Fibroblast of skin of right quadriceps (primary cell): ENCODE measurements at places on chromosomes 1 and 21.
A peak's percentile ranks its signal among the peaks of the same experiment; 100 is the strongest.

GRCh38 chr1:32055416-32055815 is 17.3 kb upstream of the TMEM39B start:
- no peak for DNase-seq

- DNase-seq, result no peak
These were observed 37.4 kb upstream of the DMBX1 start for GRCh38 chr1:46451948-46452930.

DNA sequence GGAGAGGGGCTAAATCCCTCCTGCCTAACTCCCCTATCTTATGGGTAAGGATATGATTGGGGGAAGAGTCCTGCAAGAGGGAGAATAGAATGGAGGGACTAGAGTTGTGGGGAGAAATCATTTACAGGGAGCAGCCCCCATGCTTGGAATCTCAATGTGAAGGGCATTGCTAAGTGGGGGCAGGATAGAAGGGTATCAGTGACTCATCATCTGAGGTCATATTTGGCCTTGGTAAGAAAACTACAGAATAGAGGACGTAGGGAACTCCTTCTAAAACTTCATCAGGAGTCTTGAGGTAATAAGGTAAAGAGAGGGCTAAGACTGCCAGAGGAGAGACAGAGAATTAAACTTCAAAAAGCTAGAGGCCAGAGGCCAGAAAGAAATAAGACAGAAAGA is 487 bp downstream of the HJV start:
- DNase-seq, result no peak

DNA sequence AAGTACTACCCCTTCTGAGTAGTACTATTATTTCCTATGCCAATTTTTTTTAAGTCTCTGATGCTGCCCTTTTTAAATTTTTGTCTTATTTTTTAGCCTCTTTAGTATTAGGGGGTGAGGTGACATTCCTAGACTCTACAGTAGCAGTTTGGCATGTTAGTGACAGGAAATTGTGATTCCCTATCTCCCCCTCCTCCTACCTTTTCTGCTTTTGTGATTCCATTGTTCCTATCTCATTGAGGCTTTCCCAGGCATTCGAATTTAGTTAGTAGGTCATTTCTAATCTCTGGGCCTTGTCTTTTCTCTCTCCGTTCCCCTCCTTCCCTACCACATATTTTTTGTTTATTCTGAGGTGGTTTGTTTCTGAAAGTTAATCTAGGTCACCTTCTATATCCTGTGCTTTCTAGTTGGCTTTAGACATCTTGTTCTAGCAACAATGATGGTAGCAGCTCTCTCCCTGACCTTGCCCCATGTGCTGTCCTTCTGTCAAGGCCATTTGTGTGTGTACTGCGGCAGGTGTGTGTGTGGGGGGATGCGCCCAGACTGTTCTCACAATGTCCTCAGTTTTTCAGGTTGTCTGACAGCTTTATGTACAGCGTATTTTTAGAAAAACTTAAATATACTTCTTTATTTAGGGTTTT is 21.5 kb downstream of the SEMA6C start:
- no peak for DNase-seq

DNA sequence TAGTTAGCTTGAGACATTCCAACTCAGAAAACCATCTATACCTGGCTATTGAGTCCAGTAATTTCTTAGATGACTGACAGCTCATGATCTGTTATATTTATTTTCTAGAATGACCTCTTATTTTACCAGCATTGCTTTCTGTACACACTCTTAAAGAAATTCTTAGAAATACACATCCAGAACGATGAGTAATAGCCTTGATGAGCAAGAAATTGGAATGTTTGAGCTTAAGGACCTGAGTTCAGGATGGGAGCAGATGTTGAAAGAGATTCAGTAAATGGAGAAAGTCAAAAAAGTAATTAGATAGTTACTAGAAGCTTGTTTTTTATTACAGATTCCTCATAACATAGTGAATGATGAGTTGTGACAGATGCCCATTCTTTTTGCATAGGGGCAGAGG is 11.7 kb downstream of the PYHIN1 start:
- DNase-seq, result no peak

- DNase-seq, result no peak
These were observed 91.9 kb upstream of the CACNA1E start for GRCh38 chr1:181391301-181391900.

DNA sequence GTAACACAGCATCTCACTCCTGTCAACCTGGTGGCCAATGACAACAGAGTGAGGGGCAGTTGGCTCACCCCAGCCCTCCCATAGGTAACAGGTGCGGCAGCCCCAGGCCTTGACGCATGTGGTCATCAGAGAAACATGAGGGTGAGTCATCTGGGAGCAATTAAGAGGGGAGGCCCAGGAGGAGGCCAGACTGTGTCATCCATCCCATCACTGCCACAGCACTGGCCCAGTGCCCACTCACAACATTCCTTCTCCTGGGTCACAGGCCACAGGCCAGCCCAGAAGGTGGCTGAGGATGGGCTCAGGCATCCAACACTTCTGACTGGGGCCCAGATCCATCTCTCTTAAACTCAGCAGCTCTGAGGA is 17.1 kb downstream of the TEX35 start:
- DNase-seq, result peak; percentile 67

DNA sequence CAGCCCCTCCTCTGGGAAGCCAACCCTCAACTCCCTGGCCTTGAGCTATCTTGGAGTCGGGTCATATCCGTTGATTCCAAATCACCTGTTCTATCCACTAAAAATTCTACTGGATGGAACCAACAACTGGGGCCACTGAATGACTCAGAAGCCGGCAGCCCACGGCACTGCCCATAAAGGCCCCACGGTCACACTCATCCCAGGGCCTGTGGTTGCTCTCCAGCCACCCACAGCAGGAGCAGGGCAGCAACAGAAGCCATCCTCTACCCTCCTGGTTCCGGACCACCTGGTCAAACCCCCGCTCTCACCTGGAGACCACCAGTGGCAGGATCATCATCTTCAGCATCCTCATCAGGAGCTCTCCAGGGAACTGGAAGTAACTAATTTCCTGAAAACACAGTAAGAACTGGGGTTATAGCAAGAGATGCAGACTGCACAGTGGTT is 8.4 kb downstream of the SLC1A7 start:
- no peak for DNase-seq

- DNase-seq, result no peak
These were observed 15.8 kb upstream of the TRIM63 start for GRCh38 chr1:26083208-26083607.

GRCh38 chr1:107344268-107344760 is 203.5 kb downstream of the NTNG1 start:
- DNase-seq, result no peak

DNA sequence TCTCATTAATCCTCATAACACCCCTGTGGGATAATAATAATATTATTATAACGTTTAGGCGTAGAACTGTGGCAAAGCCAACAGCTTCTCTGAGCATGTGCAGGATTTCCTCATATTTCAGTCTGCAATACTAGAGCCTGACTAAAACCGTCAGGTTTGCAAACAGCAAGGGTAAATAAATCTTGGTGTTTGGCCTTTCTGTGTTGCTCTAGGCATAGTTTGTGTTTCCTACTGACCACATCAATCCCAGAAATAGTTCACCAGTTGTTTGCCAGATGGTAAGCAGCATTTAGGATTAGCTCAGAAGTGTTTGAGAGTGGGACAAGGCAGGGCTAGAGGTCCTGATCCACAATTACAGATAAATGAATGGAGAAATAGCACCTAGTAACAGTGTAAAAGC is 2.8 kb upstream of the KCNA3 start:
- DNase-seq, result no peak

DNA sequence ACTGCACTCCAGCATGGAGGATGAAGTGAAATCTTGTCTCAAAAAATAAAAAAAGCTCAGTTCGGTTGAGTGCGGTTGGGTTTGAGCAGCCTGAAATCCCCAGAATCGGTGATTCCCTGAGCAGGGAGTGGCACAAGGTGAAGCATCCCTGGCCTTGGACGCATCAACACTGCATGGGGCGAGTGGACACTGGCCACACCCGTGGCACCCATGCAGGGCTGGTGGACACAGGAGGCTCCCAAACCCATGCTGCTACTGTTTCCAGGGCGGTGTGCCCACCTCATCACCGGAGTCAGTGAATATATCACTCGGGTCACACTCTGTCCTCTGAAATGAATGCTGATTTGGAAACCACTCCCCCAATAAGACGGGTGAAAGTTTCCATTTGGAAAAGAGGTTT is 53.4 kb upstream of the ACTRT2 start:
- no peak for DNase-seq

DNA sequence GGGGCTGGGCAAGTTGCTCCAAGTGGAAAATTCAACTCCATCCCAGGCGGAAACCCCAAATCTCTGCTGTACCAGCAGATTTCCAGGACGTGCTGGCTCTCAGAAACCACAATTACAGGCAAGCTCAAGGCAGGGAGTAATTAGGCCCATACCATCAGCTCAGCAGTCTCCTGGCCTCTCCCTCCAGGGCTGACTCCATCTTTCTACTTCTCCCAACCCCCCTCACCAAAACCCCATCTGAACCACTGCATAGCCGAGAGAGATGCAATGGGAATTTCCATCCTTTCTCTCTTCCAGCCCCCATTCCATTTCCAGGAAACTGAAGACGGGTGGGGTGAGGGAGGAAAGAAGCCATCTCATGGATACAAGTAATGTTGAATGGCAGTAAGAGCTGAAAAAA is 41.2 kb downstream of the ARHGEF11 start:
- DNase-seq, result peak; percentile 82

- DNase-seq, result no peak
These were observed at the start of gene BMP8B for GRCh38 chr1:39788758-39789570. Gene BMP8B, minus strand, starts transcription at chr1:39788865. Its CDS starts 380 bp downstream, at chr1:39788485.

DNA sequence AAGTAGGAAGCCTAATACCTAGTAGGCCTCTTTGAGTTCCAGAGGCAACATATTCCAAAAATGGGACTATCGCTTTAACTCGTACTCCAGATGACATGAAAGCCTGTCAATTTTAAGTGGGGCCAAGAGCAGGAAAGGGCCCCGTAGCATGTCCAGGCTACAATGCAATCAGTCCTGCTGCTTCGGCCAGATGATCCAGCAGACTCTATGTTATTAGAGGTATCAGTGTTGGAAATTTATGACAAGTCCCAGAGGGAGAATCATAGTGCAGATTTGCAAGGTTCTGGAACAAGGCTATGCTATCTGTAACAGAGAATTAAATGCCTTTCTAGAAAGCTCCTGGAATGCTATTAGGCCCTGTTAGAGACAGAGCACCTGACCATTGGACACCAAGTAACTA is 56.7 kb upstream of the SRP9 start:
- no peak for DNase-seq

DNA sequence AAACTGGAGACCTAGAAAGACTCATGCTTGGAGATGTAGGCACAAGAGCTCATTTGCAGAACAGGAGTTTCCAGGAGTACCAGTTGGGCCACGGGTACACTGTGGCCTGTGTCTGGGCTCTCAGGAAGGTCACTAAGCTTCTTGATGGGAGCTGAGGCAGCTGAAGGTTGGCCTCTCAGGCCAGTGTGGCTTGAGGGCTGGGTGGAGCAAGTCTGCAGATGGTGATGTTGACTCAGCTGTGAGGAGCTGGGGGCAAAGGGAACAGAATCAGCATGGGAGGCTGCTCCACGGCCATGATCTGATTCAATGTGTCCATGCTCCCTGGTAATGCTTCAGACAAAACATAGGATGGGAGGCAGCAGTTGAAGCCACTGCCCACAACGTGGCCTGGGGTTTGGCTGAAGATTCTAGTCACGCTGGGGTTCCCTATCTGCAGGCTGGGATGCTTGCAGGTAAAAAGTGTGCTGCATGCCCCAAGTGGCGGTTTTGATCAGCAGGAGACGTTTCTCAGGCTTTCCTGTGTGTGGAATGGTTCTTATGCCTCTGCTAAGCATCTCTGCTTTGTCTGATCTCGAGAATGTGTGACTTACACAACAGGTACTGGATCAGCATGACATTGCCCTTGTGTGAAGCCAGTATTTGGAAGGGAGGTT is 15.4 kb upstream of the TENT5C start:
- no peak for DNase-seq

DNA sequence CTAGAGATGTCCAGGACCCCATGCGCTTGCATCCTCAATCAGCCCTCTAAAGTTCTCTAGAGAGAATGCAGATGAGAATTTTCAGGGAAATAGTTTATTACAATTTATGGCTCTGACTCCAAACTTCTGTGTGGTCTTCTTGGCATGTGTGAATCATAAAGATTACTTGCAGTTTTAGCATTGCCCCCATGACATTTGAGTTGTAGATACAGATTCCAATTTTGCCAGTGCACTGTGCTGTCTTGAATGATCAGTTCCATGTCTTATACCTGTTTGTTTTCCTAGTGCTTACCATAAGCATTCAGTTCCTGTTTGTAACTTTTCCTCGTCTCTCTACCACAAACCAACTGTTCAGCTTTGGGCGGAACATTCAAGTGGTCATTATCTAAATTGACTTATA is 4.8 kb downstream of the KRTAP21-3 start:
- peak; percentile 51 for DNase-seq
